ENCODE measurements at places on chromosomes 1 and 21.

GRCh38 chr1:234918181-234918841, 210.3 kb downstream of the TOMM20 start:
- ATAC-seq: no peak

- no peak for ATAC-seq
These were observed 63.5 kb downstream of the MDM4 start for GRCh38 chr1:204579681-204580080.

- ATAC-seq: no peak
These were observed 3.9 kb downstream of the ID3 start for GRCh38 chr1:23555270-23555985.

GRCh38 chr1:228316589-228317387, 89.8 kb downstream of the TRIM11 start:
- no peak for ATAC-seq

DNA sequence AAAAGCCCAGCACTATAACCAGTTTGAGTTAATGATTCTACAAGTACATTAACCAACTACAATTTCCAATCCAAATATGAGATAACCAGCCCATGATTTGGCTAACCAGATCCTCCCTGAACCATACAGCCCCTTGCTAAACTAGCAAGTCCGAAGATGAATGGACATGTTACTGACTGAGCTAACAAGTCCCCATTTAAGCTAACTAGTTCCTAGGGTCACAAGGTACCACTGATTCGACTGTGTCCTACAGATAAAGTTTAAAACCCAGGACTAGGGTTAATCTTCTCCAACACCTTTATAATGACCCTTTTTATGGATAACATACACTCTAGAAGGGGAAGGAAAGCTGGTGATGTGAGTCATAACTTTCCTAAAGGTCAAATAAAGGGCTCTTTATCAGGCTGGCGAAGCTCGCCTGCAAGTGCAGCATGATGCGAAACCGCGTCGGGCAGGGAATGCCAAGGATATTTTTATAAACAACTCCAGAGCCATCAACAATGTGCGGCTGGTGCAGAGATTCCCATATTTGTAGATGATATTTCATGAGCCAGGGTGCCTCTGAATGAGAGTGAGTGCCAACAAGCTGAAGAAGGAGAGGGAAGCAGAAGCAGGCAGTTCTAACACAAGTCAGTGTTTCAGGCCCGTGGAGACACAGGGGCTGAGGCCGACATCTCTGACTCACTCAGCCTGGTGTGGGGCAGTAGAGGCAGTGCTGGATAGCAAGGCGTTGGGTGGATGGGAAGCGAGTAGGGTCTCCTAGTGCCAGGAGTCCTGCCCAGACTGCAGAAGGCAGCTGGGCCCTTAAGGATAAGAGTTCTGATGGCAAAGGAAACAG, 75.6 kb upstream of the ROR1 start:
- ATAC-seq: no peak

DNA sequence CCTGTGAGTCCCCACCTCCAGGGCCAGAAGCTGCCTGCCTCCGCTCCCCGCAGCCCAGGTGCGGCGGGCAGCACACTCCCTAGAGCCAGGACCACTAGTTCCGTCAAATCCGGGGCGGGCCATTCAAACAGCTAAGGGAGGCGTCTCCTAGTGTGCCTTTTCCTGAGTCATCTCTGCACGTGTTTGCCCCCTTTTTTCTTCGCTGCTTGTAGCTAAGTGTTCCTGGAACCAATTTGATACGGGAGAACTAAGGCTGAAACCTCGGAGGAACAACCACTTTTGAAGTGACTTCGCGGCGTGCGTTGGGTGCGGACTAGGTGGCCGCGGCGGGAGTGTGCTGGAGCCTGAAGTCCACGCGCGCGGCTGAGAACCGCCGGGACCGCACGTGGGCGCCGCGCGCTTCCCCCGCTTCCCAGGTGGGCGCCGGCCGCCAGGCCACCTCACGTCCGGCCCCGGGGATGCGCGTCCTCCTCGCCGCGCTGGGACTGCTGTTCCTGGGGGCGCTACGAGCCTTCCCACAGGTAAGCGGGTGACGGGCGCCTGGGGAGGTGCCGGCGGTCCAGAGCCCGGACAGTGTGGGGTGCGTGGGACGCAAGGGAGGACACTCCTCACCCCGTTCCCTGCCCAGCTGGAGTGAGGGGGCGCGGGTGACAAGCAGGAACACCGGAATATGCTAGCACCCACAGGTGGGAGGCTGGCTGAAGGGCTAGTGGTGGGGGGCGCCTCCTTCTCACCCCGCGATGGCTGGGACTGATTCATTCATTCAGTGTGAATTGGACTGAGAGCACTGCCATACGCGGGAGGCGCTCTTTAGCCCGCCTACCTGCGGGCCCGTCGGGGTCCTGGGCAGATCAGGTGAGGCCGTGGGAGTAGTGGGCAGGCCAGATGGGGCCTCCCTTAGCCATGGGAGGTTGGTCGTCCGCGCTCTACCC, at the start of gene TNFRSF8:
TNFRSF8 (plus strand) TSS at position 163 of the 932 bp plus-strand sequence; CDS start at position 459, 296 bp downstream.
- peak; percentile 54 for ATAC-seq

DNA sequence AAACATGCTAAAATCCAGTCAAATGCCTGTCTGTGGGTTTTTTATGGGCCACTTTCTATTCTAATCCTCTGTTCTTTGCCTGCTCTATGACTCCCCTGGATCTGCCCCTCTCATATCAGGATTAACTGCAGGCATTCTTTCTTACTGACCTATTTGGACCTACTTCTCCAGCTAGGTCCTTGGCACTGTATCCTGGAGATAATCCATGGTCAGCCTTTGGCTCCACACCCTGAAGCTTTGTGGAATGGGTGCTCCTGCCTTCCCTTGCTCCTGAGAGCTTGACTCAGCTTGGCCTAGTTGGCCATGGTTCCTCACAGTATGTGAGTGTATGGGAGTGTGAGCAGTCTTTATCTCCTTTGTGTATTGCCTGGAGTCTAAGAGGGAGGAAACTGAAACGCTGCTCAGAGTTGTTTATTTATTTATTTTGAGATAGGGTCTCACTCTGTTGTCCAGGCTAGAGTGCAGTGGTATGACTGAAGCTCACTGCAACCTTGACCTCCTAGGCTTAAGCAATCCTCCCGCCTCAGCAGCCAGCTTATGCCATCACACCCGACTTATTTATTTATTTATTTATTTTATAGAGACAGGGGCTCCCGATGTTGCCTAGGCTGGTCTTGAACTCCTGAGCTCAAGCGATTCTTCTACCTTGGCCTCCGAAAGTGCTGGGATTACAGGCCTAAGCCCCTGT, 28.7 kb upstream of the CDC14A start:
- ATAC-seq: no peak

DNA sequence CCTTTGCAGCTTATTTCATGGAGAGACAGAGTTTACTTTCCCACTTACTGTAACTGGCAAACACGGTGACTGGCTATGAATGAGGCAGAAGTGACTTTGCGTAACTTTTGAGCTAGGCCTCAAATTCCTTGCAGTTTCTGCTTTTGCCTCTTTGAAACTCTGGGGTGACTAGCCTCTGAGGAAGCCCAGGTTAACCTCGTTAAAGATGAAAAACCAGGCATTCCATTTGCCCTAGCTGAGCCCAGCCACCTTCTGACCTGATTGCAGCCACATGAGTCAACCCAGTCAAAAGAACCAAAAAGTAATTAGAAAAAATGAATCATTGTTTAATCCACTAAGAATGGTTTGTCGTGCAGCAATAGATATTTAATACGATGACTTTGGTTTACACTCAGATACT, 20.4 kb downstream of the PRMT6 start:
- no peak for ATAC-seq

DNA sequence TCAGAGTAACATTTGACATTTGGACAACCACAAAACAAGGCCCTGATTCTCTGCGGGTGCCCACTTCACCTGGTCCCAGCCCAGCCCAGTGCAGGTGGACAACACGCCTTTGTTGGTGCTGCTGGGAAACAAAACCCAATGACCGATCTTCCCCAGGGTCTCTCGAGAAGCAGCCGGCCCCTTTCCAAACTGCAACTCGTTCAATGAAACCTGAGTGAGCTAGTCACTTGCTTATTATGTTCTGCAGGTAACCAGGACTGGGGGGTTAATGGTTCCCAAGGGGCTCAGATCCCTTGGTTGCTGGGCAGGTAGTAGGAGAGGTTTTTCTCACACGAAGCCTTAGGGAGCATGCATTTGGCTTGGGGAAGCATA, 42.9 kb downstream of the ABCG1 start:
- no peak for ATAC-seq

DNA sequence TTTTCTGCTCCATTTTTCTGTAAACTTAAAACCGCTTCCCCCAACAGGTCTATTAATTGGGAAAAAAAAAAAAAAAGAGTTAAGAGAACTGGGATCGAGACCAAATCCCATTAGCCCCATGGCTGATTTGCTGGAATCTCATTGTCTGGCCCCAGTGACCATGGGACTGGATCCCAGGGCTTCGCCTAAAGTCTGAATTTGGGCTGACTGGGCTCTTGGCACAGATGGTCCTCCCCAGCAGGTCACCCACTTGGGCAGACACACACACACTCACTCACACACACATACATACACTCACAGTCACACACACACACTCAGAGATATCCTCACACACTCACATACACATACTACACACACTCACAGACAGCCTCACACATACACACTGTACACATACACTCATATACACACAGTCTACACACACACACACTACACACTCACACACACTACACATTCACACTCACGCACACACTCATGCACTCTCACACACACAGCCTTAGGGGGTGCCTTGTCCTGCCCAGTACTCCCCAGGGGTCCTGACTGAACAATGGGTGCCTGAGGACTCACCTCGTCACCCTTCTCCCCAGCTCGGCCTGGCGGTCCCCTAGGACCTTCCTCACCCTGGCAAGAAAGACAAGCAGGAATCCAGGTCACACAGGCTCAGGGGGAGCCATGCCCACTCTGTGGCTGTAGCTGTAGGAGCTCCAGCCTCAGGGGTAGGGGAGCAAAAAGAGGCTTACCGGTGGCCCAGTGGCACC, 7.5 kb downstream of the COL9A2 start:
- ATAC-seq: no peak
